ENCODE measurements at places on chromosomes 13 and 19.
A peak's percentile ranks its signal among the peaks of the same experiment; 100 is the strongest.

DNA sequence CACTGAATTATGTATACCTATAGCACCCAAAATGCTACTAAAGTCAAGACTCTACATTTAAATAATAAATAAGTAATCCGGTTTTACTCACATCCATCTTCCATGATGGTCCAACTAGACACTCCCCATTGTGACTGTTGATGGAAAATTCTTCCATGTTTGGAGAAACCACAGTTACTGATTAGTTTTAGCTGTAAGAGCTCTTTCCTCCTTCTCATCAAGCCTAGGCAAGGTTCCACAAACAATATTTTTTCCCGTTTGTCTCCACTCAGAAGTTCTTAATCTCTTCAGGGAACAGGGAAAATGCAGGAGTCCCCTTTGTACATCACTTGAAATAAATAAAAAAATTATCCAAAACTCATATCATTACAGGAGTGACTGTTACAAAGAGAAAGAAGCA is 70.7 kb upstream of the EDNRB start:
- no peak for DNase-seq

DNA sequence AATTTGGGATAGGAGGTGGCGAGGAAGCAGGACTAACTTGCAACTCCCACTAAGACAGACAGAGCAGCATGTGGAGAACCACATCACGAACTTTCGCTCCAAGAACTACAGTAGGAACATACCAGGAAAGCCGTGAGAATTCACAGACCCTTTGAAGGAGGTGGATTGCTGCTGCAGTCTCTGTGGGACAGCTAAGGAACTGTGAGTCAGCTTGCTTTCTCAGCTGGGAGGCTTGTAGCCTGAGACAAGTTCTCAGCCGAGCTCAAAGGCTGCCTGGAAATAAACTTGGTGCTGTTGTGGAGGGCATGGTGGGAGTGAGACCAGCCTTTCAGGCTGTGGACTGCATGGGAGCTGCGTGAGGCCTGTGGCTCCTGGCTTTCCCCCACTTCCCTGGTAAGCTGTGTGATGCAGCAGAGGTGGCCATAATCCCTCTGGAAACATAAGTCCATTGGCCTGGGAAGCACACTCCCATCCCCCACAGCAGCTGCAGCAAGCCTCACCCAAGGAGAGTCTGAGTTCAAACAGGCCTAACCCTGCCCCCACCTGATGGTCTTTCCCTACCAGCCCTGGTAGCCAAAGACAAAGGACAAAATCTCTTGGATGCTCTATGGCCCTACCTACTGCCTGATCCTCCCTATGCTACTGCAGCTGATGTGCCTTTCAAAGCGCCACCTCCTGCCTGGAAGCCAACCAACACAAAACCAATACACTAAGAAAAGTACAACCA is 441.1 kb upstream of the HTR2A start:
- peak; percentile 98 for DNase-seq

GRCh38 chr19:6654347-6655310 is 15.3 kb downstream of the TNFSF14 start:
- no peak for DNase-seq

DNA sequence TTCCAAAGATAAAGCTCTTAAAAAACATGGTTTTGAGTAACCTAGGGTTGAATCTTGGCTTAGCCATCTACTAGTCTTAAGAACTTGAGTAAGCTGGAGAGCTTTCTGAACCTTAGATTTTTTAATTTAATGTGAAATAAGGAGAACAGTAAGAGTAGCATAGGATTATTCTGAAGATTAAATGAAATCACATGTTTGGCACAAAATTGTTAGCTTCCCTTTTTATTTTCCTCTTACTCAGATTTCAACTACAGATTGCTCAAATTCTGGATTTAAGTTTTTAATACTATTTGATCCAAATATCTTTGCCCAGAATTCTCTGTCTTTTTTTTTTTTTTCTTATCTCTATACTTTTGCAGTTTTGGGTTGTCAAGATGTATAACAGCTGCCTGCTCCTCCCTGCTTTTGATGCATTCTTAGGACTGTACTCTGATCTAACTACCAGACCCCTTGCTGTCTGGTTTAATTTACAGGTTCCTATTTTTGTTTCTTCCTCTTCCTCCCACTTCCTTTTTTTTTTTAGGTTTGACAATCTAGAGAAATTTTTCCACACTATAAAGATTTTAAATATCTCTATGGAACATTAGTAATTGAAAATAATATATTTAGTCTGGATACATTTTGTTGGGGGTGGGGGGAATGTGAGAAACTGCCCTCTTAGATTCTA is 12.3 kb downstream of the POMP start:
- DNase-seq = no peak

DNA sequence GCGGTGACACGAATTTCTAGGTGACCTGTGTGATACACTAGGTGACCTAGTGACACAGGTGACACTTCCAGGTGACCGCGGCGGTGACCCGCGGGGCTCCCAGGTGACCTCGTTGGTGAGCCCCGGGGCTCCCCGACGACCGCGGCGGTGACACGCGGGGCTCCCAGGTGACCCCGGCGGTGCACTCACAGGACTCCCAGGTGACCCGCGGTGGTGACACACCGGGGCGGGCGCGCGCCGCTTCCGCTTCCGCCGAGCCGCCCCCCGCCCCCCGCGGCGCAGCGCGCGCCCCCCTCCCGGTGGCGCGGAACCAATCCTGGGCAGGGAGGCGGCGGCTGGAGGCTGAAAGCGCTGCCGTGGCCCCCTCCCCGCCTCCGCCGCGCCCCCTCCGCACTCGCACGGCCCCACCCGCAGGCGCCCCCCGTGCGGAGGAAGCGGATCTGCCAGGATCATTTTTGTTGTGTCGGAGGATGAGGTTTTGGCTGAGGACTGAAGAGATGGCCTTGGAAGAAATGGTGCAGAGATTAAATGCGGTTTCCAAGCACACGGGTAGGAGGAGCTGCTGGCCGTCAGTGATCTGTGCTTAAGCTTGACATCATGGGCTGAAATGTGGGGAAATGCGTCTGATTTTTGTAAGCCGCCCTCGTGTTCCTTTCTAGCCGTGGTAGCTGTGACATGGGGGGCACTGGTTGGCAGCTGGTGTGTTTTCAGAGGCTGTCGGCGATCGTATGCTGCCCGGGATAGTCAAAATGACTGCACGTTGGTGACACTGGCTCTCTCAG is at the start of gene MCF2L:
MCF2L (plus strand) TSS at position 305 of the 782 bp plus-strand sequence; CDS start at position 471, 166 bp downstream.
- DNase-seq = no peak

GRCh38 chr13:24540236-24541126 is 27.9 kb upstream of the PARP4 start:
- DNase-seq = no peak

- DNase-seq = peak; percentile 69
Measured at GRCh38 chr13:97506511-97506910, 72.5 kb downstream of the RAP2A start.

DNA sequence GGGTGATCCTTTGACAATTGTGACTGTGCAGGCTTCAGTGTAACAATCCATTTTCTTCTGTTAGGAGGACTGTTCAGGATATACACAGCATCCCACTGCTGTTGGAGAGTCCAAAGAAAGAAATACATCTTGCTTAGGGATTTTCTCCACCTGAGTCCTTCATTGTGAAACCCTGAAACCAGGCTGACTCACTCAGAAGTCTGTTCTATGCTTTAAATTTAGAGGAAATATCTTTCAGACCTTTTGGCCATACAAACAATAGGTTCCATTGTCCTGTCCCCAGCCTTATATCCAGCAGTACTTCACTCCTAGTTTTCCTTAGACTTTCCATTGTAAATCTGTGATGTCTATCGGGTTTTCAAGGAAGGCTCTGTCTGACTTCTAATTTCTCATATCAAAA is 379.1 kb downstream of the SUCLA2 start:
- no peak for DNase-seq

DNA sequence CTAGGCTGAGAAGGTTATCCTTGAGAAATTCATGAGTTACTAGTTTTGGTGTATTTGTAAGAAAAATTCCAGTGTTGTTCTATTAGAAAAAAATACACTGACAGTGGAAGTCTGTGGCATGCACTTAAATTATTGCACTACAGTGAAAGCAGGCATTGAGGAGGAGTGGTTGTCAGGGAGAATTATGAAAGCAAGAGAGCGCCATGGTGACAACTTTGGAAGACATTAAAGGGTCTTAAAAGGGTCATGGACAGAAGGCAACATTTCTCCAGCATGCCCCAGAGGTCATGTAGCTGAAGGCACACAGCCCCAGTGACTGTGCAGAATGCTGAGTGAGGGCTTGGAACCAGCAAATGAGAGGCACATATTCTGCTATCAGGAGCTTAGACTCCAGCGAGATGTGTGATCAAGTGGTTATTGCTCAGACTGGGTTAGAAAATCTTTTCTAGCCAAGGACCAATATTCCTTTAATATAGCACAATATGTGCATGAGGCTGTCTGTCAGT is 292.7 kb downstream of the OLFM4 start:
- no peak for DNase-seq

DNA sequence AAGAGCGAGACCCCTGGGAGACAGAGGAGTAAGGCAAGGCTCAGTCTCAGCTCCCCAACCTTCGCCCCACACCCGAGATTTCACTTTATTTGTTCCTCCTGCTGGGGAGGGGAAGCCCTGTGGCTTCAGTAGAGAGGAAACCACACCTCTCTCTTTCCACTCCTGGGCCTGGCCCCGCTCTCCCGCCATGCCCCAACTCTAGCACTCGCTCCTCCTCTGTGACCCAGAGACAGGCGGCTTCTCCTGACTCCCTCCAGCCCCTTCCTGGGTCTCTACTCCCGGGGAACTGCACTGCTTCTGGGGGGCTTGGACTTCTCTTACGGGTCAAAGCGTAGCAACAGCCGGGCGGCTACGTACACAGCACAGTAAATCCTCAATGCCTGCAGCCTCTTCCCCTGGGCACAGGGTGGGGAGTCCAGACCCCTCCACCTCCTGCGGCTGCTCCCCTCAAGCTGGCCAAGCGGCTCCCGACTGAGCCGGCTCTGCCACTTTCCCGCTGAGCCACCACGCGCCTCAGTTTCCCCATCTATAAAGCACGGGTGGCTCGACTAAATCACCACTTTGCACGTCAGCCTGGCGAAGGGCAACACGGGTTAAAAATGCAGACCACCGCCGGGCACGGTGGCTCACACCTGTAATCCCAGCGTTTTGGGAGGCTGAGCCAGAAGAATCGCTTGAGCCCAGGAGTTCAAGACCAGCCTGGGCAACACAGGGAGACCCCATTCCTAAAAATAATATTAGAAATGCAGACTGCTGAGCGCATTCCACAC is 1.4 kb downstream of the RNF126 start:
- no peak for DNase-seq

- no peak for DNase-seq
Measured at GRCh38 chr13:22451327-22451741, 729.4 kb upstream of the SGCG start.

GRCh38 chr13:26914624-26915023 is 154.0 kb upstream of the GPR12 start:
- DNase-seq = no peak

Measured in brain pericyte (primary cell).